ENCODE measurements at places on chromosomes 6 and 20. TPM values are rescaled to one million over a fixed set of nuclear protein-coding genes. Genes with fewer than 3 reads are reported as not detected.

C6orf15 gene
- total RNA-seq, result not detected

RPS10 gene
- total RNA-seq, result 2,797 TPM

SALL4 gene
- total RNA-seq, result 2.9 TPM

HRH3 gene
- not detected for total RNA-seq

FAM83B gene
- not detected for total RNA-seq

All from Caki2 (cell line).